DMS79 (cell line): ENCODE measurements at places on chromosomes 5 and 9.

DNA sequence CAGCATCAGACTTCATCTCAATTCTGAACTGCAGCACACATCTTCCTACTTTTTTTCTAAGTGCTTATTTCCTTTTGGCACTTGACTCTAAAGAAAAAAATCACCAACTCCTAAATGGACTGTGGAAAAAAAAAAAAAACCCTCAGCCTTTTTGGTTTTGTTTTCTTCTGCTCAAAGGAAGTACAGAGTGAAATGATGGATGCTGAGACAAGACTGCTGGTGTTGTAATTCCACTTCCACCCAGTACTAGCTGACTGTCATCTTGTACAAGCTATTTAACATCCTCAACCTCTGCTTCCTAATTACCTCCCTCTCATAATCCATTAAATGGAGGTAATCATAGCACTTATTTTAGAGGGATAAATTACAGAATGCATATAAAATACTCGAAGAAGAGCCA, 171.5 kb upstream of the GNA14 start:
- DNase-seq, result no peak

DNA sequence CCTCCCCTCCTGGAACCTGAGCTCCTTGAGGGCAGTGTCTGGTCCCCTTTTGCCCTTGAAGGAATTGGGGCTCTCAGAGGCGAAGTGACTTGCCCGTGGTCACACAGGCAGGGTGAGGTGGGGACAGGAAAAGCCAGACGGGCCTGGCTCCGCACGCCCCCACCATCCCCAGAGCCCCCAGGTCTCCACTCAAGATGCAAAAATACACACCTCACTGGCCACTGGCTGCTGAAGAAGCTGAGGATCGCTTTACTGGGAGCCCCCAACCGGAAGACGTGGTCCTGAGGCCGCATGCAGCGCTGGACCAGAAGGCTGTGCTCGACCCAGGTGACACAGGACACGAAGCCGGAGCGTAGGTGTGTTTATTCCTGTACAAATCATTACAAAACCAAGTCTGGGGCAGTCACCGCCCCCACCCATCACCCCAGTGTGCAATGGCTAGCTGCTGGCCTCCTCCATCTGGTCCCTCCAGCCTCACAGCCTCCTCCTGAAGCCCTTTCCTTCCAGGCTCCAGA, 7.6 kb upstream of the AK1 start:
- DNase-seq, result no peak

DNA sequence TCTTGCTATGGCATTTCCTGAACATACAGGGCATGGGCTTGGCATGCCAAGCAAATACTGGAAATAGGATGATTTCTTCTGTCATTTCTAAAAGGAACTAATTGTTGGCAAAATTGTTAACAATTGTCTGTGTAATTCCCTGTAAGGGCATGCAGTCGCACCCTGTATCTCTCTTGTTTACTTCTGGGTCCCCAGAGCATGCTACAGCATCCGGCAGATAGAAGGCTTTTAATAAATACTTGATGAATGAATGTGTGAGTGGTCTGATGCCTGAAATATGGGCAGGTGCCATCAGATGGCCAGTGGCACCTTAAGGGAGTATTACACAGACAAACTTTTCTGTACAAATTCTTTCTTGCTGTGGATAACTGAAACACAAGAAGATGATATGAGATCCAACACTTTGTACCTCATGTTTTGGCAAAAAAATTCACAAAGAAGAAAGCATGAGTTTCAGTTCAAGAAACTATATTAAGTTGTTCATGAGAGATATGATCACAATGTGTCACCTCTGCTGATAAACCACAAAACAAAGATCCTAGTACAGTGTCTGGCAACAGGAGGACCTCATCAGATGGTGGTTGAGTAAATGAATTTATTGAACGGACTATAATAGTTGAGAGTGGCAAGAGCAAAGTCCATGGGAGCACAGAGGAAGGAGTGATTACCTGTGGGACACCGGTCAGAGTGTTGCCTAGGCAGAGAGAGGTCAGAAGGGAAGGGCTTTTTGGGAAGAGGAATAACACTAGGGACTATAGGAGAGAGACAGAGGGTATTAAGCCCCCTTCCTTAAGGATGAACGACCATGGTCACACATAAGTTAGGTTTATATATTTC, 194.2 kb downstream of the ATP10B start:
- no peak for DNase-seq

DNA sequence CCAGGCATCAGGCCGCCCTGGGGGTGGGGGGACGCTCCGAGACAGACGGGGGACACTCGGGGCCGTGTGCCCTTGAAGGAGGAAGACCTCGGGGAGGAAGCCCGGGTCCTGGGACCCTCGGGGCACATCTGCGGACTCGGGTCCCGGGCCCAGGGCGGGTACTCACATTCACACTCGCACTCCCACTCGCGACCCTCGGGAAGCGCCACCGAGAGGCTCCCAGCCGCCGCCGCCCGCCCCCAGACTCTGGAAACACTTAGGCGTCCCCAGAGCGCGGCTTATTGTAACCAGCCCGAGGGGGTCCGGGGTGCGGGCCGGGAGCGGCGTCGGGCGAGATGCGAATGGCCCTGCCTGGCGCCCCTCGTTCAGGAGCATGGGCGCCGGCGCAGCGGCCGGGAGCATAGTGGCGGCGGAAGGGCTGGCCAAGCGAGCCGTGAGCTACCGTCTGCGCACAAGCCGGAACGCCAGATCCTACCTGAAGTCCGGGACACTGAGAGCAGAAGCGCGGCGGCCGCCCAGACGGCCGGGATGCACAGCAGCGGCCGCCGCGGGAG, 559 bp downstream of the ROR2 start:
- no peak for DNase-seq

- DNase-seq, result no peak
Observed at GRCh38 chr5:142515036-142515435, 170.9 kb downstream of the FGF1 start.

DNA sequence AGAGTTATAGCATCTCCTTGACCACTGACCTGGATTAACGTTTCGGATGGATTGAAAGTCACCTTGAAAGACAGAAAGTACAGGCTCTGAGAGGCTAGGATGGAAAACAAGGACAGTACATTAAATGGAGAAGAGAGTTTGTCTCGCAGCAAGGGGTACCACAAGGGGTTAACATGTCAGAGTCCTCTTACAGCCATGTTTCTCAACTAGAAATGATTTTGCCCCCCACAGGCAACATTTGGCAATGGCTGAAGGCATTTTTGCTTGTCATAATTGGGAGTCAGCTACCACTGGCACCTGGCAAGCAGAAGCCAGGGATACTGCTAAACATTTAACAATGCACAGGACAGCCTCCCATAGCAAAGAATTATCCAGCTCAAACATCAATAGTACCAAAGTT, 90.8 kb upstream of the EQTN start:
- no peak for DNase-seq

- DNase-seq, result no peak
Observed at GRCh38 chr9:136403538-136403914, 3.6 kb upstream of the SNAPC4 start.

GRCh38 chr5:168342151-168342825, 50.8 kb downstream of the WWC1 start:
- no peak for DNase-seq

DNA sequence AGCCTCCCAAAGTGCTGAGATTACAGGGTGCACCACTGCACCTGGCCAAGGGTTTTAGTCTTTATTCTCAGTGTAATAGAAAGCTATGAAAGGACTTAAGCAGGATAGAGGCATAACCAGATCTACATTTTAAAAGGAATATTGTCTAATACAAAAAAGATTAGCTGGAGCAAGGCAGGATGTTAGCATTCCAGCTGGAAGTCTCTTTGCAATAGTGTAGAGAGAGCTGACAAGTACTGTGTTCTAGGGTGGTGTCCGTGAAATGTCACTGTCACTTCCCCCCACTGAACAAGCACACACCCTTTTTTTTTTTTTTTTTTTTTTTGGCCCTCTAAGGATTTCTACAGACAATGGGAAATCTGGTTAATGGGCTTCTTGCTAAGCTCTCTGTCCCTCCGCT, 24.2 kb upstream of the DEPDC1B start:
- DNase-seq, result no peak

- no peak for DNase-seq
Observed at GRCh38 chr5:43427306-43427705, 15.1 kb upstream of the CCL28 start.

- DNase-seq, result no peak
Observed at GRCh38 chr9:79592726-79593493, 21.1 kb downstream of the TLE4 start.

DNA sequence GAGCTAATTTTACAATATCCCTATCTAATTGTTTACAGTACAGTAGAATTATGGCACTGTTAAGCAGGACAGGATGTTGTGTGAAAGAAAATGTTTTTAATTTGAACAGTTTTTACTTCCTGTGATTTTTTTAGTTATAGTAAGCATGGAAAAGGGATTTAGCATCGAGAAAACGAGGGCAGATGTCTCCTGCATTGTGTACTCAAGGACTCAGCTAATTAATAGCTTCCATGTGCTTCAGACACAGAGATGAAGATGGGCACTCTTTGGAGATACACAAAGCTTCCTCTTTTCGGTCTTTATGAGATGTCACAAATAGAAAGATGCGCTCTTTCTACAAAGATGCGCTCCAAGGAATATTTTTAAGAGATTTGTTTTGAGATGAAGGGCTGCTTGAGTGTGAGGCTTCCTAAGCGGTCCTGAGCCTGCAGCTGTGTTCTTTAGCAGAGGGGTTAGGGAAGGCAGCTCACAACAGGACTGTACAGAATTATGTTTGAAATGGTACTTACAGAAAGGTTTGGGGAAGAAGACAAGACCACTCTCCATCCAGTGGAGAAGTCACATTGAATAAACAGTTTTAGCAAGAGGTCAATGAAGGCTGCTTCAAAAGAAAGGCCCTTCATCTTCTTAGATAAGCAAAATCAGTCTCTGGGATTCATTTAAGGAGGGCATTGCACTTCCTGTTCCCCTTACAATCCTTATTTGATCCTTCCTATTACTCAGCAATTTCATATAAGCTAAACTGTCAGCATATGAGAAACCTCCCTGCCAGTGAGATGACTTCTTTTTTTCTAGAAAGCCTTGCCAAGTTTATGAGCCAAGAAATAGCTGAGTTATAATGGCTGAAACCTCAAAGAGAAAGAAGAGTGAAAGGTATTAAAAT, 311.5 kb downstream of the EFNA5 start:
- DNase-seq, result no peak

GRCh38 chr5:584216-584615, 27.9 kb upstream of the CEP72 start:
- no peak for DNase-seq

DNA sequence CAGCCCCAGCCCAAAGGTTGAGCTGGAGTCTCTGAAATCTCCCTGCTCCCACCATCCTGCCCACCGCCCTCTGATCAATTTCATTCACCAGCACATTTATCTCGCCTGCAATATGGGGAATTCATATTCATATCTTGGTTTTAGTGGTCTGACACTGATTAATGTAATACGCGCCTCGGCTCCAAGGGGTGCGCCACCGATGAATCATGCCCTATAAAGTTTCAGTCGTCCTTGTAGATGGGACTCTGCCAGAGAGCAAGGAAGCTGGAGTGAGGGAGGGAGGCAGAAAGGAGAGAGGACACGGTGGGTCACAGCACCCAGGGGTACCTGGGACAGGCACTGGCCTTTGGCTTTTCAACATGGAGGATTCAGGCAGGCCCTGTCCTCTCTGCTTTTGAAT, 8.9 kb downstream of the IRX1 start:
- no peak for DNase-seq

GRCh38 chr9:137685741-137686420, 67.1 kb downstream of the EHMT1 start:
- DNase-seq, result no peak

DNA sequence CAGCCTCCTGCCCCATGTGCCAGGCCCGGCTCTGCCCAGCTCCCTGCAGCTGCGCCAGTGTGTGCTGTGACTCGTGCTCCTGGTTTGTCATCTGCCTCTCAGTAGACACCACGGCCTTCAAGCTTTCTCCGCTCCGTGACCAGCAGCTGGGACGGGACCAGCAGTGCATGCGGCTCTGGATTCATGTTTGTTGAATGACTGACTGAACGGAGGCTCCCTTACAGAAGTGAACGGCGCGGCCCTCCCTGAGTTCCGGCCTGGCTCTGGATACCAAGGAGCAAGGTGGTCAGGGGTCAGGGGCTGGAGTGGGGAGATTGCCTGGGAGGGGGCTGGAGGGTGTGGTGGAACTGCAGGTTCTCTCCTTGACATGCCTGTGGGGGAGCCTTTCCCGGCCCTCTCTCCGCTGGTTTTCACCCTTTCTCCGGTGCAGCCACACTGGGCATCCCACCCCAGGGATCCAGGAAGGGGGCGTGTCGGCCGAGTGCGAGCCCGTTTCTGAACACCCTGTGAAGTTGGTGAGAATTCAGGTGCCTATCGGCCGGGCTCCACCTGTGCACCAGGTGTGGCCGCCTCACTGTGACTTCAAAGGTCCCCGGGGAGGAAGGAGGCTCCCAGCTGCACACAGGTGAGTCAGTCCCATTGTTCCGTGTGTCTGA, 11.1 kb upstream of the CEP72 start:
- no peak for DNase-seq

DNA sequence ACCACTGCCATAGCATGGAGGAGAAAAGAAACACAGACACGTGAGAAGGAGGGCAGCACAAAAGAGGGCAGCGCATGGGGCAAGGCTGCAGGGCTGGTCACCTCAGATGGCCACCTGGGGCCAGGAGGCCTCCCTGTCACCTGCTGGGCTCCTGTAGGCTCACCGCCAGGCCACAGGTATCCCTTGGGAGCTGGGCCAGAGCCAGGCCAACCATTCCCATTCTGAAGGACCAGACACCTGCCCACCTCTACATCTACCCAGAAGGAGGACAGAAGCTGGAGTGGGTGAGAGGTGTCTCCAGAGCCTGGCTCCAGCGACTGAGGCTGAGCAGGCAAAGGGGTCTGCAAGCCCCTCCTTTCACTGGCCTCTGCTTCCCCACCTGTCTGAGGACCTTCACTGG, 103.1 kb downstream of the PAX5 start:
- no peak for DNase-seq

- no peak for DNase-seq
Observed at GRCh38 chr9:304519-305185, 90.0 kb downstream of the DOCK8 start.

GRCh38 chr9:86599561-86599960, 245.4 kb upstream of the TUT7 start:
- no peak for DNase-seq

DNA sequence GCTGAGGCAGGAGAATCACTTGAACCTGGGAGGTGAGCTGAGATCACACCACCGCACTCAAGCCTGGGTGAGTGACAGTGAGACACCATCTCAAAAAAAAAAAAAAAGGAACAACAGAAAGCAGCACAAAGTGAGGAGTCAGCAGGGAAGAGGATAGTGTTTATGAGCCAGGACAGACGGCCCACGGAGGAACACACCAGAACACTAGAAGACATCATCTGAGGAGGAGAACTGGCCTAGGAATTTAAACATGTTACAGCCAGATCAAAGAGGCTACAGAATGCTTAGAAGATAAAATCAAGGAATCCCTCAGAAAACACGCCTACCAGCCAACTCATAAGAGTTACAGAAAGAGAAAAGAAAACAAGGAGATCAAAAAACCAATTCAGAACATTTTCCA, 12.2 kb downstream of the UBAC1 start:
- DNase-seq, result no peak

DNA sequence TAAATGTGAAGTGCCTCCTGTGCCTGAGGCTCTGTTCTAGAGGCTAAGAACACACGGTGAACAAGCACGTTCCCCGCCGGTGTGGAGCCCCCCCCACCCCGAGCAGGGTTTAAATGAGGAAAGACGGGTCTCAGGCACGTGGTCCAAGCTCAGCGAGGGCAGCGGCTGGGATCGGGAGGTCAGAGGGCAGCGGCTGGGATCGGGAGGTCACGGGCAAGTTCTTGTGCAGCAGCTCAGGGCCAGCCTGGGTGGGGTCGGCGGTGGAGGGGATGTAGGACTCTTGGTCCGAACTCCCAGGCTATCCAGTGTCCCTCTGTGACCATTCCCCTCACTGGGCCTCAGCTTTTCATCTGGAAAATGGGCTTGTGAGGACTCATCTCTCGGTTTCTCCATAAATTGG, 2.7 kb upstream of the GBGT1 start:
- no peak for DNase-seq
